ENCODE measurements at places on chromosomes 3 and 15.

DNA sequence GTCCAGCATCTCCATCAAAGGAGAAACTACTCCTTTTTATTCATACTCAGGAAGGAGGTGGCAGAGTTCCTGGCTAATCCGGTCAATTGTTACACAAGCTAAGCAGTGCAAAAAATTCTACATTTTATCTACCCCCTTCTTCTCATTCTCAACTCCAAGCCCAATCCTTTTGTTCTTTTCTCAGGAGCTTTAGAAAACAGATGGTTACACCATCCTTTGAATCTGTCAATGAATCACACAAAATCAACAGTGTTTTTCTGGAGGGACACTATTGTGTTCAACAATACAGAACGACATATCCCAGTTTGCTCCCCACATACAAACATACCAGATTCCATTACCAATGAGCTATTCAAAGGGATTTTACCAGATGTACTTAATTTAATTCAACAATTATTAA is 362.1 kb downstream of the MAGI1 start:
- no peak for DNase-seq

DNA sequence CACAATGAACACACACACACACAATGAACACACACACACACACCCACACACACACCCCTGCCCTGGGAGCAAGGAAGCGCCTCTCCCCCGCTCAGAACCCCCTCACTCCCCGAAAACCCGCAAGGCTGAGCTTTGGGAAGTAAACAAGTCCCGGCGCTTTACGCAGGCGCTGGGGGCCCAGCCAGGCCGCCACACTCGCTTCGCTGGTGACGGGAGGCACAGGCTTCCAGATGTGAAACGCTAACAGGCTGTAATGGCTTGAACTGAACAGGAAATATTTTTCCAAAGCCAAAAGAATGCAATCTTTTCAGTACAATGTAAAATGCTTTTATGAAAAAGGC is 122.7 kb upstream of the IGF1R start:
- DNase-seq: no peak

DNA sequence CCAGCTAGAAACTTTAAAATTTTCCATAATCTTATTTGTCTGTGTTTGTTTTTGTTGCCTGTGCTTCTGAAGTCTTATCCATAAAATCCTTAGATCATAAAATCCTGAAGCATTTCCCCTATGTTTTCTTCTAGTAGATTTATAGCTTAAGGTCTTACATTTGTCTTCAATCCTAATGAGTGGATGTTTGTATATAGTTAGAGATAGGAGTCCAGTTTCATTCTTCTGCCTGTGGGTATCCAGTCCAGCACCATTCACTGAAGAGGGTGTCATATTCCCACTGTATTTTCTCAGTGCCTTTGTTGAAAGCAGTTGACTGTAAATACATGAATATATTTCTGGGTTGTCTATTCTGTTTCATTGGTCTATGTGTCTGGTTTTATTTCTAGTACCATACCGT is 44.8 kb upstream of the SPSB4 start:
- no peak for DNase-seq

- DNase-seq: no peak
Measured at GRCh38 chr15:78104119-78104479, 11.7 kb downstream of the SH2D7 start.

GRCh38 chr3:30476368-30477084 is 129.9 kb upstream of the TGFBR2 start:
- no peak for DNase-seq

DNA sequence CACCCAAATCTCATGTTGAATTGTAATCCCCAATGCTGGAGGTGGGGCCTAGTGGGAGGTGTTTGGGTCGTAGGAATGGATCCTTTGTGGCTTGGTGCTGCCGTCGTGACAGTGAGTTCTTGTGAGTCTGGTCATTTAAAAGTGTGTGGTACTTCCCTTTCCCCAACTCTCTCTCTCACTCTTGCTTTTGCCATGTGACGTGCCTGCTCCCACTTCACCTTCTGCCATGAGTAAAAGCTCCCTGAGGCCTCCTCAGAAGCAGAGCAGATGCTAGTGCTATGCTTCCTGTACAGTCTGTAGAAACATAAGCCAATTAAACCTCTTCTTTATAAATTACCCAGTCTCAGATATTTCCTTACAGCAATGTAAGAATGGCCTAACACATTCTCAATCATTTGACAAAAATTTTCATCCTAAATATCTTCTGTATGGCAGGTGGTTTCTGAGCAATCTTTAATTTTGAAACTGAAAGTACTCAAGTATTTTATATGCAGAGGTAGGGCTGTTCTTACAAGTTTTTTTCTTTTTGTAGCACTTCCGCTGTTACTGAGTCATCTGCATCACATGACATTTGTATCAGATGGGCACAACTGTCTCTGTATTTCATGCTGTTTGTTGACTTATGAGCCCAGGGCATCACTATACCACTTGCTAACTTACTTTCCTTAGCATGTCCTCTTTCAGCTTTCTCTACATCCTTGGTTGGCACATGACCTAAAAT is 8.8 kb downstream of the RPL39L start:
- DNase-seq: no peak

DNA sequence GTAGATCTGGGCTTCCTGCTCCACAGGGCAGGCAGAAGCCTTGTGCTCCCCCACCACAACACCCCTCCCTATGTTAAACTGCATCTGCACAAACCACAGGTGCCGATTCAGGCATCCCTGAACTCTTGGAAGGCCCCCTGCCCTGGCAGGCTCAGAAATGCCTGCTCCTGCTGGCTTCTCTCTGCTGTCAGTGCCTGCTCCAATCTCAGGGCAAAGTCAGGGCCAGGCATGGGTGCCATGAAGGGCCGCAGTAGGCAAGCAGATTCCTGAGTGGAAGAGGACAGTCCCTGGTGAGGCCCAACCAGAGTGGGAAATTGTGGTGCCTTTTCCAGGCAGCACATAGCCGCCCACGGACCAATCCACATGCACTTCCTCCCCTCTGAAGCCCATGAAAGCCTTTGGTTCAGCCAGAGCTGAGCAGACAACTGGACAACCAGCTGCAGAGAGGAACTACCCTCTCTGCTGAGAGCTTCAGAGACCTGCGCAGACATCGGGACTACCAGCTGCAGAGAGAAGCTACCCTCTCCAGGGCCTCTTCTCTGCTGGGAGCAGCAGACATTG is 13.6 kb downstream of the PRR20G start:
- no peak for DNase-seq

DNA sequence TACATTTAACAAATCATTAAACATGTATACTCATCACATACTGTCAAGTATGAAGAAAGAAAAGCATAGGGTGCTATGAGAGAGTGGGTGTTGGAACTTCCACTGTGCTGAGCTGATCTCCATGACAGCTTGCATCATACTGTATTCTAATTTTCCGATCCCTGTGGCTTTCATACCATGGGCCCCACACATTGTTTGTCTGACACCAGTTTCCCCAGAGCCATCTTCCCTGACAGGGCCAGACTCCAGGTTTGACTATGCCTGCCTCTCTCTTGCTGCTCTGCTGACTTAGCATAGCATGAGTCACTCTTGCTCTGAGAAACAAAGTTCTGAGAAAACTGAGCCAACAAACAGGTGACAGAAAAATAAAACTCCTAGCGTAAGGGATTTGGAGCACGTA is 37.0 kb upstream of the CASR start:
- DNase-seq: no peak

GRCh38 chr3:101066711-101067129 is 73.5 kb upstream of the ABI3BP start:
- DNase-seq: no peak

- DNase-seq: no peak
Measured at GRCh38 chr3:30691249-30691880, 85.0 kb downstream of the TGFBR2 start.

GRCh38 chr15:73225358-73226015 is 143.3 kb downstream of the HCN4 start:
- DNase-seq: no peak

- DNase-seq: no peak
Measured at GRCh38 chr3:180275176-180275575, 238.4 kb upstream of the PEX5L start.

GRCh38 chr15:51866751-51867150 is 37.3 kb downstream of the TMOD3 start:
- DNase-seq: no peak

- DNase-seq: no peak
Measured at GRCh38 chr3:172138792-172139507, 99.6 kb downstream of the FNDC3B start.

- DNase-seq: no peak
Measured at GRCh38 chr3:118036215-118036614, 998.4 kb downstream of the IGSF11 start.

DNA sequence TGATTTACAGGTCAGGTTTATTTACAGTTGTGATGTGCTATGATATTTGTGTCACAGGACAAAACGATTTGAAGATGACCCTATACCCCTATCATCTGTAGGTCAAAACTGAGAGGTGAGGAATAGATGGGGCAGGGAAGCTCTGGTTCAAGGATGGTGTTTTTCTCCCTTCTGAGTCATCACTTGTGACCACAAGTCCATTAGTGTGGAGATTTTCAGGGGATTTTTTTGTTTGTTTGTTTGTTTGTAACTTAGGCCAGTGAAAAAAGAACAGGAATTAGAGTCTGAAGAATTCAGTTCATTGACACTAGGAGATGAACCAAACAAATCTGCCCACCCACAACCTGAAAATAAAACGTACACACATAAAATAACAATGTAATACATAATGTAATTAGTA is 62.7 kb upstream of the FAM98B start:
- DNase-seq: no peak

DNA sequence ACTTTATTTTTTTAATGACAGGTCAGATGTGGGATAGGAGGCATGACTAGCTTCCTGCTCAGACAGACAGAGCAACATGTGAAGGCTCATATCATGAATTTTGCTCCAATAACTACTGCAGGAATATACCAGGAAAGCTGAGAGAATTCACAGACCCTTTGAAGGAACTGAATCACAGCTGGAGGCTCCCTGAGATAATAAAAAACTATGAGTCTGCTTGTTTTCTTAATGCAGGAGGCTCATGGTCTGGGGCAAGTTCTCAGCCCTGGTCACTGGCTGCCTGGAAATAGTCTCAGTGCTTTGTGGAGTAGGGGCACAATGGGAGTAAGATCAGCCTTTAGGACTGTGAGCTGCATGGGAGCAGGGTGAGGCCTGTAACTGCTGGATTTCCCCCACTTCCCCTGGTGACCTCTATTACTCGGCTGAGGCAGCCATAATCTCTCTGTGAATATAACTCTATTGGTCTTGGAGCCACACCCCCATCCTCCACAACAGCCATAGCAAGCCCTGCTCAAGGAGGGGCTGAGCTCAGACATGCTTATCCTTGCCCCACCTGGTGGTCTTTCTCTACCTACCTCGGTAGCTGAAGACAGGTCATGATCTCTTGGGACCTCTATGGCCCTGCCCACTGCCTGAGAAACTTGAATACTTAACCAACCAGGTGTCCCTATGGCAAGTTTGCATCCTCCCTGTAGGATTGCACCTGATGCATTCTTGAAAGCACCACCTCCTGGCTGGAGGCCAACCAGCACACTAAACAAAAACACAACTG is 281.6 kb upstream of the TMCO5A start:
- no peak for DNase-seq

- no peak for DNase-seq
Measured at GRCh38 chr15:88658972-88659931, 20.4 kb downstream of the ISG20 start.

GRCh38 chr15:56812221-56812620 is 78.9 kb upstream of the ZNF280D start:
- no peak for DNase-seq

DNA sequence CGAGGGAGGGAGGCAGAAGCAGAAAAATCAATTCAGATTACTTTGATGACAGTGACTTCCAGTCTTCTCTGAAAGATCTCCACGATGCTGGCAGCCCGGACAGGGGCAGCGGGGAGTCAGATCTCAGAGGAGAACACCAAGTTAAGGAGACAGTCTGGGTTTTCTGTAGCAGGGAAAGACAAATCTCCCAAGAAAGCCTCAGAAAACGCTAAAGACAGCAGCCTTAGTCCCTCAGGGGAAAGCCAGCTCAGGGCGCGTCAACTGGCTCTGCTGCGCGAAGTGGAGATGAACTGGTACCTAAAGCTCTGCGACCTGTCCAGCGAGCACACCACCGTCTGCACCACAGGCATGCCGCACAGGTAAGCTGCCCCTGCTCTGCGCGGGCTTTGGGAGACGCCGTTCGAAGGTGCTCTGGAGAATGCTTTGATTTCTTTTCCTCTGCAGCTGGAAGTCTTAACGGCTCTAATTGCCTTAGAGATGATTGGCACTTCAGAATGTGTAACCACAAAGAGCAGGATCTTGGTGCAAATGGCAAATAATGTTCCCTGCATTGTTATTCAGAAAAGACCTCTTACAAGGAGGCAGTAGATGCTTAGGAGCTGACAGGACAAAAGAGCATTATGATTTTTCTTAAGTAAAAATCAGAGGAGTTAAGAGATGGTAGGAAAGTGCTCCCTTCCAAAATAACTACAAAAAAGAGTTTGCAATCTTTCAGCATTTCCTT is at the start of gene KCNAB1:
KCNAB1 (plus strand) TSS at position 51 of the 724 bp plus-strand sequence.
- no peak for DNase-seq

All from NCI-H2081 (cell line).